ENCODE measurements at places on chromosomes 4 and X. TPM values are rescaled to one million over a fixed set of nuclear protein-coding genes. Genes with fewer than 3 reads are reported as not detected.

DNA sequence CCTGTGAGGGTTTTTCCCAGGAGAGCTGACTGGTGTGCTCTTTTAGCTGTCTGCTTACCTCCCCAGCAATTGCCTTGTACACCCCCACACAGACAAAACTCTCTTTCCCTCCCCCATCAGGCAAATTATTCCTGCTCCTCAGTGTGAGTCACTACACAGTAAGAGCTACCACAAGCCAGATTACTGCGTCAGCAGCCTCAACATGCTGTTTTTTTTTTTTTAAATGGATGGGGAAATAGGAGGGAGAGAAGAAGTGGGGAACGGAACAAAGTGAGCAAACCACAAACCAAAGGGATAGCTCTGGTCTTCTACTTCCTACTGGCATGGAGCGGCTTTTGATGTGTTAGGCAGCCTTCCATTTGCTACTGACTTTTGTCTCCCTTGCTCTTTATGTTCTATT lies 107.5 kb upstream of the ACSL4 start:
- no peak for DNase-seq

GRCh38 chr4:173420324-173420752 lies 21.4 kb upstream of the SCRG1 start:
- no peak for DNase-seq

DNA sequence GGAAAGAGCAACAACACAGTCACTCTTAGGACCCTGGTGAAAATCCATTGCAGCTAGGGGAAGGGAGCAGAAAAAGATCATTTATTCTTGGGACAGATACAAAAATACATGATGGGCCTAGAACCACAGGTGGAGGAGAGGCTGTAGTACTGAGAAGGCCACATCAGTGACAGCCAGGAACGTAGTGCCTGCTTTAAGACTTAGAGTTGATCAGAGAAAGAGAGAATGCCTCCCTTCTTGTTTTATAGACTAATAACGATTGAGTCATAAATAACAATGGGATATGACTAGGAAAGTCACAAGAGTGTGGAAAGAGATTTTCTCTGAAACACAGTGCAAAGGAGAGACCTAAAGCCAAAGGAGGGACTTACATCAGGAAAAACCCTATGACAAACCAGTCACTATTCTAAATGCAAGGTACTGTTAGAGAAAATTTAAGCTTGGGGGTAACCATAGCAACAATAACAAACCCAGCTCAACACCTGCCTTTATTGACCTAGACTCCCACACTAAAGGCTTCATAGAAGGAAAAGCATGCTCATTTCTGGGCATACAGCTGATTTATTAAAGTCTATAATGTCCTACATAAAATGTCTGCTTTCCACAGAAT lies 1015.0 kb upstream of the GRID2 start:
- no peak for DNase-seq

GRCh38 chr4:7241597-7242125 lies 49.3 kb downstream of the SORCS2 start:
- no peak for DNase-seq

The HSD17B13 gene
- polyA plus RNA-seq = 0.18 TPM

The TRIML2 gene
- polyA plus RNA-seq = not detected

The UGT2A1 gene
- 0.09 TPM for polyA plus RNA-seq

Measured in forelimb muscle (tissue), 1 donor.